ENCODE measurements at places on chromosomes 1 and 21.

GRCh38 chr1:165542015-165542631 lies 1.7 kb upstream of the LRRC52 start:
- DNase-seq, result no peak

GRCh38 chr21:24420689-24421088 lies 1186.6 kb downstream of the MRPL39 start:
- no peak for DNase-seq

DNA sequence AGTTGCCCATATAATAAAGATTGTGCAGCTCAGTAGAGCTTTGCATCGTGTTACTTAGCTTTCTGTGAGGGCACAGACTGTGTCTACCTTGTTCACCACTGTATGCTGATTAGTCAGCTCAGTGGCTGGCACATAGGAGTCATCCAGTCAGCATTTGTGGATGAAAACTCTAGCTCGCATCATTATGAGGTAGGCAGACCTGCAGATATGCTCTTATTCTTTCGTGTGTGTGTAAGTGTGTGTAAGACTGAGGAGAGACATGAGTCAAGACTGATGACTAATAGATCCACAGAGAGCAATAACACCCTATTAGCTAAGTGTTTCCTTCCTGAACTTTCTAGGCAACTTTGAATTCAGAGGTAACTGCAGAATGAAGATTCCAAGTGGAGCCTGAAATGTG lies 17.1 kb downstream of the TTF2 start:
- no peak for DNase-seq

DNA sequence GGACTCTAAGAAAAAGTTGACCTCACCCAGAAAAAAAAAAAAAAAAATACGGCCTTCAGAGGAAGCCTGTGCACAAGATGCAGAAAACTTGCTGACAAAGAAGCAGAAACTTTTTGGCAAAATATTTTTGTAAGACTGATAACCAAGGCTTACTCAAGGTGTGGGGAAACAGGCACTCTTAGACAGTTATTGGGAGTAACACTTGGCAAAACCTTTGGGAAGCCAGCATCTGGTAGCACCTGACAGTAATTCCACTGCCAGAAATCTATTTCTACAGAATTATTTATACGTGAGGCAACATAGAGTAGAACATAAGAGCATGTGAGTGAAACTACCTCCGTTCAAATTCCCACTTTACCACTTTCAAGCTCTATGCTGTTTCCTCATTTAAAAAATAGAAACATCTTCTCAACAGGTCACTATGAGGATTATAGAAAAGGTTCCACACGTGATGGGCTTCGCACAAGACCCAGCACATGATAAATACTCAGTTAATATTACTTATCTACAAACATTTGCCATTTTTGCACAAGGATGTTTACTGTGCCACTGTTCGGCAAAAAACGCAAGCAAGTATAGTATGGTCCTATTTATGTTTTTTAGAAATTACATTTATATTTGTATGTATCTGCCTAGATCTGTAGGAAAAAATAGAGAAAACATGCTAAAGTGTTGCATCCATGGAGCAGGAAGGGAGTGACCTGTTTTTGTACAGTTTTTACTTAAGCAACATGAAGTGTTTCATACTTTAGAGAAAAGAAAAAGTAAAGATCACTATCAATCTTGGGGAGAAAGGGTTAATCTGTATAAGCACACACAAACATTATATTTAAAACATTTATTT lies 22.2 kb downstream of the MRPL39 start:
- DNase-seq, result no peak

DNA sequence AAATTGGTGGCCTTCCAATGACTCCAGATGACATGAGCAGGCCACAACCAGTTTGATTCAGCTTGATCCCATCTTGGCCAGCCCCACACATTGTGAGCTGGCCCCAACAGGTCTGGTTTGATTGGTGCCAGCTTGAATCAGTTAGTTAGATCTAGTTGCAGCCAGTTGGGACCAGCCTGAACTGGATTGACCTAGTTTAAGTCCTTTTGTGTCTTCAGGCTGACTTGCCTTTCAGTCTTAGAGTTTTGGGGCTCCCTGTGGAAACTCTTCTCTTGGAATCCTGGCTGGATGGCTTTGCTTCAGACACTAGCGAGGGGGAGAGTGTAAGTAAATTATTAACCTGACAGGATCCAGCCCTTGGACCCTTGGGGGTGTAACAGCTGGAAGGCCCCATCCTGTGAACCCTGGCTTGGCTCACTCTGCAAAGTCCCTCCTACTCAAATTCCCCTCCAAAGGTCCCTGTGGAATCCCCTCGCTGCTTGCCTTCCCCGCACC lies 36.2 kb upstream of the POU3F1 start:
- no peak for DNase-seq

Data from GM04503 (cell line).